ENCODE measurements at places on chromosomes 5 and 9. TPM values are rescaled to one million over a fixed set of nuclear protein-coding genes. Genes with fewer than 3 reads are reported as not detected.

CD72 gene
- total RNA-seq = 5.5 TPM

MINAR2 gene
- total RNA-seq = not detected

SLCO6A1 gene
- not detected for total RNA-seq

PDZD2 gene
- total RNA-seq = 105 TPM

DNA sequence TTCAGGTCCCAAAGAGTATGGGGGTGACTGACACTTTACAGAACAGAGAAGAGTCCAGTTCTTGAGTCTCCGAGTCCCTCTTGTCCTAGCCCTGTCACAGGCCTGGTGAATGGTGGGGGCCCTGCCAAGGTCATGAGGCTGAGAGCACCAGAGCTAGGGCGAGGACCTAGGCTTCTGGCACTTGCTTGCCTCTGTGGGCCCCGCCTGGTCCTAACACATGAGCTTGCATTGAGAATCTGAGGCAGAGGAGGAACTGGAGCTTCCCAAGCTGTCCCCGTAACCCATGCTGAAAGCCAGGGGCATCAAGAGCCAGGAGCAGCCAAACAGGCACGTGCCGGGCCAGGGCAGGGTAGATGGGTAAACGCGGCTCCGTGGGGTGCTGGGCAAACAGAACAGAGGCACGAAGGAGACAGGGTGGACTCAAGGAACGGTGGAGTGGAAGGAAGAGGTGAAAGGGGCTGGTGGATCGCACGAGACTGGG lies 41.3 kb downstream of the JADE2 start:
- DNase-seq = no peak

DNA sequence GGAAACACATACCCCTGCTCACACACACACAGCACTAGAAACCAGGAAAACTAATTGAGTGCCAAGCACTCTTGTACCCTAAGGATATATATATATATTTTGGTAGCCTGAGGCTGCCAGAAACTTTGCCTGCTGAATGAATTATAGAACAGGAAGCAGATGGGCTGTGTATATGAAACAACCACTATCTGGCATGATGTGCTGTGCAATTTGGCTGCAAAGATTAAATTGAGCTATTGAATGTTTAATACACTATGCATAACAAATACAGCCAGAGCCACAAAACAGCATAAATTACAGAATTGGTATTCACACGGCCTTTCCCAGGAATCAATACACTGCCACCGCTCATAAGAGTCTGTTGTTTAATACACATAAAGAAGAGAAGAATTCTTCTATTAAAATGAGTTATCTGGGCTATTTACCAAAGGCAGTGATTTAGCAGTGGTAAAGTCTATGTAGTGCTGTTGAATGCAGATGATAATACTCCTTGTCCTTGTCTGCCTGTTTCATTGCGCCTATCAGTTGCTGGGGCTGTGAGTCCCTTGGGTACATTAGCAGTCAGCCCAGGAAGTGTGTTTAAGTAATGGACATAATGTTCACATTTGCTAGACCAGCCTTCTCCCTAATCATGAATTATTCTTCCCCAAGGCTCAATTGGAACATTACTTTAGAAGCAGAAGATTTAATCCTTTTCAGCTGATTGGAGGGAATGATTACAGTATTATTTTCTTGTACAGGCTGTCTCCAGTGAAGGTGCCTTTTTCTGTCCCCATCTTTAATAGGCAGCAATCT lies 294.3 kb downstream of the TLE1 start:
- DNase-seq = no peak

DNA sequence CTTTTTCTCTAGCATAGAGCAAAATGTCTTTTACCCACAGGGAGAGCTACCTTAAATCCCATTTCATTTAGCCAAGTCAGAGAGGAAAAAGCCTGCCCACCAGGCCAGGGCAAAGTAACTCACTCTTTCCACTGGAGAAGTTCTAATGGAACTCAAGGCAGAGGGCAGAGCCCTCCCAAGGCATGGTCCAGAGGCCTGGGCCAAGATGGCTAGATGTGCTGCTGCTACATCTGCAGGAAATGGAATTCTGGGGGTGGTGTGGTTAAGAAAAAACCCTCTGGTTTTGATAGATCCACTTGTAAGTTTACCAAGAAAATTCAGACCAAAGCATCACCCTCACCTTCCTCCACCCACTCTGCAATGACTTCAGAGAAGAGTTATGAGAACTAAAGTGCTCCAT lies 37.3 kb downstream of the CSF2 start:
- no peak for DNase-seq

DNA sequence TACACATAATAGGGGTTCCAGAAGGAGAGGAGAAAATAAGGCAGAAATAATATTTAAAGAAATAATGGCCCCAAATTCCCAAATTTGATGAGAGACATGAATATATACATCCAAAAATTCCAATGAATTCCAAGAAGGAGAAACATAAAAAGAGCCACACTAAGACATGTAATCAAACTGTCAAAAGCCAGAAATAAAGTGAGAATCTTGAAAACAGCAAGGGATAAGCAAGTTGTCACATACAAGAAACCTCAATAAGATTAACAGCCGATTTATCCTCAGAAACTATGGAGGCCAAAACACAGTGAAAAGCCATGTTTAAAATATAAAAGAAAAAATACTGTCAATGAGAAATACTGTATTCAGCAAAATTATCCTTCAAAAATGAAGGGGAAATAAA lies 14.5 kb downstream of the CATSPER3 start:
- no peak for DNase-seq

GRCh38 chr9:88464851-88465250 lies 70.1 kb upstream of the NXNL2 start:
- DNase-seq = no peak

DNA sequence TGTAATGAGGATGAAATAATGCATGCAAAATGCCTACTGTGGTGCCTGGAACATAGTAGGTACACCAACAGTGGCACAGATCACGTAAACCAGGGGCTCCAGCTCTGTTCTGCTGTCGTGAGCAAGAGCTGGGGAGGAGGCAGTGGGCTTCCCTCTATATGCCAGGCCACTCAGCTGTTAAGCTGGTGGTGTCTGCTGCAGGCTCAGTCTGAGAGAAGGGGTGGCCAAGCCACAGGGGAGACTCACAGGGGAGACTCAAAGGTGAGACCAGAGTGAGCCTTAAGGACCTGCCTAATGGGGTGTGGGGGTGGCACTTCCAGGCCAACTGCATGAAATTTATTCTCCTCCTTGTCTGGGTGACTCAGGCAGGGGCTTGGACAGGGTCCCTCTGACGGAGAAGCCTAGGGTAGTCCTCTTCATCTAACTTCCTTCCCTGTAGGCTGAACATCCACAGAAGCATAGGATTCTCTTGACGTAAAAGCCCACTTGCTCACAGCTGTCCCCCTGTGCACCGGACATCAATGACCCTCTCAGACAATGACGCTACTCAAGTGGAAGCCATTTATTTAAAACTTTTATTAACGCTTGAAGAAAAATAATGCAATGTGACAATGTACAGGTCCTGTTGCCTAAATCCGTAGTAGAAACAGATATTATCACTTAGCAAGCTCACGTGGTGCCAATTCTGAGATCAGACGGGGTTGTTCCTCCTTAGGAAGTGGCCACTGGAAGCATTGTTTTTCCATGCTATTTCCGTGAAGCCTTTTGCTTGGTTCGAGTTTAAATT lies 13.9 kb downstream of the STC2 start:
- no peak for DNase-seq

GRCh38 chr9:1331546-1332038 lies 281.4 kb downstream of the DMRT2 start:
- DNase-seq = no peak

DNA sequence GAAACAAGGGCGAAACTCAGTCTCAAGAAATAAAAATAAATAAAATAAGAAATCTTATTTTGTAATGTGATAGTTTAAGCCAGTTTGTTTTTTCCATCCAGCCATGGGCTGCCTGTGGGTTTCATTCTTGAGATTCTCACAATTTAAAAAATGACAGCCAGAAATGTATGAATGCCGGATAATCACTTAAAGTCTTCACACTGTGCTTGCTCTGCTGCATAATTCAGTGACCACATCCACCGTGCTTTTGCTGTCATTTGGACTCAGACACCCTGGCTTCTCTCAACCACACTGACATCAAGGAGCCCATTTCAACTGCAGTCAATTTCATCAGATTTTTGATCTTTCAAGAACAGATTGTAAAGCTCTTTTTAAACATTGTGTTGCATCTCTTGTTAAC lies 61.0 kb upstream of the DAPK1 start:
- no peak for DNase-seq

DNA sequence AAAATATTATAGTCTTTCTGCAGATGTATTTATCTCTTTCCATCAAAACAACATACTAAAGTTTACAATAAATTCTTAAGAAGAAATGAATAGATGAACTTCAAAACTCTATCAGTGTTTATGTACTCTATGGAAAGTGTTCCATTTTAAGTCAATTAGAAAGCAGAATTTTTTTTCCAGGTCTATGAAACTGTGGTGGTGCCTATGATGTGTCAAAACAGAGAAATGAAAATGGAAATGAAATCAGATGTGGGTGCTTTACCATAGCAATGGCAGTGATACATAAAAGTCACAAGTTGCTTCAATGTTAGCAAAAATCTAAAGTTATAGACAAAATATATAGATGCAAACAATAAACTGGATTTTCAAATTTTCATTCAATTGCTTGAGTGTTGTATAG lies 97.3 kb downstream of the PTCH1 start:
- no peak for DNase-seq
